ENCODE measurements at places on chromosomes 7 and 10.
A peak's percentile ranks its signal among the peaks of the same experiment; 100 is the strongest.

DNA sequence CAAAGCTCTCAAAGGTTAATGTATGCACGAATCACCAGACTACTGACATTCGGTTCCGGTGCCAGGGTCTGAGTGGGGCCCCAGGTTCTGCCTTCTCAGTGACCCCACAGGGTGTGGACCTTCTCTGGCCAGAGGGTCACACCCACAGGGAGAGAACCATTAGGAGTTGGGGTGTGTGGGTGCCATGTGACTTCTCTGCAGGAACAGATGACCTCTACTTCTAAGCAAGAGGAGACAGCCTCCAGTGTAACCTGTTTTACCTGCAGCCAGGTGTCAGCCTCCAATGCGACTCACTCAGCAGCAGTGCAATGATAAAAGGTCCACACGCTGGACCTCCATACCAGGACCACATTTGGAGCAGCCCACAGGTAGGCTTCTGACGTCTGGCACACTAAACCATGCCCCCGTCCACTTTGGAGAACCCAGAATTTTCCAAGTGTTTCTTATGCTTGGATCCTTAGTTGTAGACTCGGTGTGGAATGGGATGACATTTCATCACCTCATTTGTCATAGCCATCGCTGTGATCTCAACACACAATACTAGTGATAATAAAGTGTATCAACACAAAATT is 16.2 kb upstream of the INSIG1 start:
- DNase-seq = no peak

- no peak for DNase-seq
These were observed 64.4 kb upstream of the SFMBT2 start for GRCh38 chr10:7475046-7475911.

GRCh38 chr7:155660758-155661093 is 16.3 kb downstream of the RBM33 start:
- DNase-seq = no peak

DNA sequence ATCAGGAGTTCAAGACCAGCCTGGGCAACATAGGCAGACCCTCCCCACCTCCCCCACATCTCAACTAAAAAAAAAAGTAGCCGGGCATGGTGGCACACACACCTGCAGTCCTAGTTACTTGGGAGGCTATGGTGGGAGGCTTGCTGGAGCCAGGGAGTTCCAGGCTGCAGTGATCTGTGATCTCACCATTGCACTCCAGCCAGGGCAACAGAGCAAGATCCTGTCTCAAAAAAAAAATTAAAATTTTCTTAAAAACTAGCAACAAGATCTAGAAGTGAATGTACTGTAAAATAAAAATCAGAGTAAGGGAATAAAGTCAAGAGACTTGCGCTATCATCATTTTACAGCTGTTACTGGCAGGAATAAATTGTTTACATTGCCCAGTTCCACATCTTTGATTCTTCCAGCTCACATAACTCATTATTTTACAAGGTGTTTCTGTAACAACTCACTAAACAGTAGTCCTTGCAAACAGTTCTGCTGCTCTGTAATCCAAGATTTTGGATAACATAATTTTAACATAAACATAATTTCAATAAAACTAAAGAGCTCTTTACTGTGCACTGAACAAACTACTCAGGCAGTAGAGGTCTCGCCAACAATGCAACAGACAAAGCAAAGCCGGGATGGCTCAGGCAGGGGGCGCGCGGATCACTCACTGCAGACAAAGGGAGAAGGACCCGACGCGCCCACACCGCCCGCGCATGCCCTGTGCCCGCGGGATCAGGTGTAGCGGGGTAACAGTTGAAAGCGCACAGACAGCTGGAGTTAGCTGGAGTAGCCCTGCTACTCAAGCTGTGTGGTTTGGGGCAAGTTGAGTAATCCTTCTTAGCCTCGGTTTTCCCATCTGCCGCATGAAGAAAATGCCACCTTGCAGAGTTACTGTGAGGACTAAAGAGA is 73.3 kb upstream of the NFE2L3 start:
- DNase-seq = peak; percentile 73

- no peak for DNase-seq
These were observed 6.6 kb downstream of the TRIM8 start for GRCh38 chr10:102650655-102651454.

DNA sequence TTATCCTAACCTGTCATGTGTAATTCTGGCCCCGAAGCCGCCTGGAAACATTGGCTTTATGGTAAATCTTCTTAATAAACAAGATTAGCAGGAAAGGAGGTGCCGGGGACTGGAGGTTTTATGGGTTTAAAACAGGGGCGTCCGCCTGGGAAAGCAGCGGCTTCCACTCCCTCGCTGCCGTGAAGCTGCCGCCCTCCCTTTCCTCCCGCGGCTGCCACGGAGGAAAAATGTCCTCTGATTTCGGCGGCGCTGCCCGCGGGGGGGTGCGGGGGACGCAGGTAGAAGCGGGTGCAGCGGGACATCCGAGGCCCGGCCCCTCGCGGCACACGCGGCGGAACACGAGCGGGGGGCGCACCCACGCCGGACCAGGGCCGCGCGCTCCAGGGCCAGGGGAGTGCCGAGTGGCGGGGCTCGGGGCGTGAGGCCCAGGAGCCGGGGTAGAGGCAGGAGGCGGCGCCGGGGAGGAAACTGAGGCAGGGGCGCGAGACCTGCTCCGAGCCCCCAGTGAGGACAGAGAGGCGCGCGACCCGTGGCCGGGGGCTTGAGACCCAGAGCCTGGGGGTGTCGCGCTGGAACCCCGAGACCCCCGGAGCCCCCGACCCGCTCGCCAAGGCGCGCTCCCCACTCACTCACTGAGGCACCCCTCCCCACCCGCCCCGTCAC is 993 bp downstream of the PTPRN2 start:
- no peak for DNase-seq

DNA sequence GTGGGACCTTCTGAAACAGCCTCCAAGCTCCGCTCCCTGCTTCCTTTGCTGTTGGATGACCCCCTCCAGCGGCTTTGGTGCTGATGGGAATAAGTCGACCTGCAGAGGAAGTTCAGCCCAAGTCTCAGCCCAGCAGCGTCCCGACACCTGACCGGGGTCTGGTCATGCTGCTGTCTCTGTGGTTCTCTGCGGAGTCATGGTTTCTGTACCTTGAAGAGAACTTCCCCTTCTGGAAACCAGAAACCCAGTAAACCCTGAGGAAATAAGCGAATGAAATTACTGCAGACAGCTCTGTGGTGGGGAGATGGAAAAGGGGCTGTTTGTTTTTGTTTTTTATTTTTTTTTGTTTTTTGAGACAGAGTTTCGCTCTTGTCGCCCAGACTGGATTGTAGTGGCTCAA is 18.3 kb upstream of the ZNF12 start:
- DNase-seq = no peak

DNA sequence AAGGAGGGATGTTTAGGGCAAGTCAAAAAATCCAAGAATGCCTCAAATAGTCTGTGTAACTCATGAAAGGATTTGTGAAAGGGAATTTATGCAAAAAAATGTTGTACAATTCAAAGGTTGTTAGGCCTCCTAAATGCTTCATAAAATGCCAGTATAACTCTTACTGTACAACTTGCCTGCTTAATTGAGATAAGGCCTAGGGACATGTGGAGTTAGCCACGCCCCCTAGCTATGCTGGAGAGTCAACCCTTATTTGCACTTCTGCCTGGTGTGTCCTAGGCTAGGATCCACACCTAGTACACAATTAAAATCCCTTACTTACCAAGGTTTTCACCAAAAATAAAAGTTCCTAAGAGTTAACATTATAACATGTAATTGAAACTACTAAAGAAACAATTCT is 77.2 kb downstream of the ZNF680 start:
- DNase-seq = no peak

- no peak for DNase-seq
These were observed 157.0 kb downstream of the EMX2 start for GRCh38 chr10:117699436-117700075.

DNA sequence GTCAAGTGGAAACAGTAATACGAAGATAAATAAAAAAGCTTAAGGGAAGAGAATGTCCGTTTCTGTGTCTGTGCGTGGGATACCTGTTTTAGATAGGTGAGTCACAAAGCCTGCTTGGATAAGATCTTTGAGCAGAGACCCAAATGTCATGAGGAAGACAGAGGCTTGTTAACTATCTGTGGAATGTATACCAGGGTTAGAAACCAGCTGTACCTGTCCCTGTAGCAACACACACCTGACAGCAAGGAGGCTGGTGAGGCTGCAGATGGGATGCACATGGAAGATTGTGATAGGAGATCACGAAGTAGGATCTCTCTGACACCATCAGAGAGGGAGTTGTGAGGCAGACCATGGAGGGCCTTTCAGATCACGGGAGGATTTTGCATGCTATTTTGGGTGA is 105.3 kb downstream of the ARHGAP21 start:
- no peak for DNase-seq

DNA sequence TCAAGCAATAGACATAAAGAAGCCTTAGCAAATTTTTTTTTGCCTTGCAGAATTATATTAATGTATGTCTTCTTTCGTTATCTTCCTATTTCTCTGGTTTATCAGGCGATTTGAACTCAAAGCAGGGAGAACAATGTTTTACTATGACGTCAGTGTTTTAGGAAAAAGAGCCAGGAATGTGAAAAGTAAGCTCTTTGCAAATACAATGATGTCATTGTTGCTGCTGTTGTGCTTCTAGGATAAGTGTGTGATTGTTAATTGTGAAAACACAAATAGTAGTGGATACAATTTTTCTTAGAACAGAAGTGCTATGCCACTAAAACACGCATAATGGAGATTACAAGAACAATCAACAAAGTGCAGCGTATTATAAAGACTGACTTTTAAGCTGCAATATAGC is 9.5 kb upstream of the AUTS2 start:
- DNase-seq = no peak

DNA sequence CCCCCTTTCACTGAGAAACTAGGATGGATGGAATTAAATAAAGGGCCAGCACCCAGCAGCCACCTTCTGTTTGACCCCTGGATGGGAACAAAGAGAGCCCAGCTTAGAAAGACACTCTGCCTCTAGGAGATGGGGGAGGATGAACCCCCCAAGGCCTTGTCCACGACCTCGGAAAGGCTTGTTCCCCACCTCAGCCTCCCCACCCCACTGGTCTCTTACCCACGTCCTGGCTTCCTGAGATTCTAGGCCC is 9.7 kb downstream of the ITPRIP start:
- no peak for DNase-seq

DNA sequence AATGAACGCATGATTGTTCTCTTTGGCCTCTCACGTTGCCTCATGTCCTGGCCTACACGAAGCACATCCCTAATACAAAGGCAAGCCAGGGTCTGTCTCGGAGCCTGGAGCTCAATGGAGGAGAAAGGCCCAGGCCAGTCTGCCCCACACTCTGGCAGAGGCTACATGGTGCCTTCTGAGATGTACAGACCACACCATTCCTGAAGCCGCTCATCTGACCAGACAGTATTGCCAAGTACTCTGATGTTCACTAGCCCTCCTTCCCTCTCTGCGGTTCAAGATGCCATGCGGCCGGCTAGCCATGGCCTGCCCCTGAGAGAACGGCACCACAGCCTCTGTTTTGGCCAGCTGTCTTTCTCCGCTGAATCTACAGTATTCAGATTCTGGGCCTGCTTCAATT is 5.9 kb downstream of the BNIP3 start:
- DNase-seq = no peak

GRCh38 chr7:118110178-118110925 is 73.6 kb upstream of the LSM8 start:
- no peak for DNase-seq
